LNCaP clone FGC (cell line): ENCODE measurements at places on chromosomes 16 and 17.

DNA sequence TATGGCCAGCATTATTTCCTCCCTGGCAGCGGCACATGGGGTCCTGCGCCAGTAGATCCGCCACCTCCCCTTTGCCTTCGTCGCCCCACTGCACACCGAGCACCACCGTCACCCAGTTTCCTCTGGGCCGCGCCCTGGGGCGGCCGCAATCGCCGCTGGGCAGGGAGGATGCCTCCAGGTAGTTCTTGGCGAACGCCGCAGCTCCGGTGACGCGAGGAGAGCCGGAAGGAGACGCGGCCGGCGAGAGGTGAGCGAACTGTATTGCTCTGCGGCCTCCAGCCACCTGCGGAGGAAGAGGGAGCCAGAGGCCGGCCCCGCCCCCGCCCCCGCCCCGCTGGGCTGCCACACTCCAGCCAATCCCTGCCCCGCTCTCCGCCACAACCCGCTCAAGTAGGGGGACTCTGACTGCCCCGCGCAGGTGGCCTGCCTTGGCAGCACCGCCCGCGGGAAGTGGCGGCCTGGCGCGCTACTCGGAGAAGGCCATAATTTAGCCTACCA is 11.8 kb upstream of the SLFN13 start:
- DNase-seq = no peak

- DNase-seq = no peak
These were observed 10.7 kb upstream of the CBX4 start for GRCh38 chr17:79849953-79850352.

DNA sequence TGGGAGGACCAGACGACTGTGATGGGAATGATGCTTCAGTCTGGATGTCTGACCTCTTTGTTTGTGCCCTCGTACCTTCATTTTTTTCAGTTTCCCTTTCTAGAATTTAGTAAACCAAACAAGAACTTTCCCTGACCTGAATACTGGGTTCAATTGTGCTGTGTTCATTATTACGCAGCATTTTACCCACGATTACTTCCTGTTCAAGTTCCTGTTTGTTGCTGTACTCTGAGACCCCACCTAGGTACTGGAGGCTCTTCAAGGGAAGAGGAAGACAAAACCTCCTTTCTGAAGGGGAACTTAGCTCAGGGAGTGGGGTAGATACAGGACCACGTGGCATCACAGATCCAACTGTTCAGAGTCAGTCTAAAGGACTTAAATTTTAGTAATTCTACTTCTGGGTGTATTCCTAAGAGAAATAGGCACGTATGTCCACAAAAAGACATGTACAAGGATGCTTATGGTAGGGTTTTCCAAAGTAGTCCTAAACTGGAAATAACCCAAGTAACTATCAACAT is 9.2 kb upstream of the PRKCB start:
- DNase-seq = no peak

DNA sequence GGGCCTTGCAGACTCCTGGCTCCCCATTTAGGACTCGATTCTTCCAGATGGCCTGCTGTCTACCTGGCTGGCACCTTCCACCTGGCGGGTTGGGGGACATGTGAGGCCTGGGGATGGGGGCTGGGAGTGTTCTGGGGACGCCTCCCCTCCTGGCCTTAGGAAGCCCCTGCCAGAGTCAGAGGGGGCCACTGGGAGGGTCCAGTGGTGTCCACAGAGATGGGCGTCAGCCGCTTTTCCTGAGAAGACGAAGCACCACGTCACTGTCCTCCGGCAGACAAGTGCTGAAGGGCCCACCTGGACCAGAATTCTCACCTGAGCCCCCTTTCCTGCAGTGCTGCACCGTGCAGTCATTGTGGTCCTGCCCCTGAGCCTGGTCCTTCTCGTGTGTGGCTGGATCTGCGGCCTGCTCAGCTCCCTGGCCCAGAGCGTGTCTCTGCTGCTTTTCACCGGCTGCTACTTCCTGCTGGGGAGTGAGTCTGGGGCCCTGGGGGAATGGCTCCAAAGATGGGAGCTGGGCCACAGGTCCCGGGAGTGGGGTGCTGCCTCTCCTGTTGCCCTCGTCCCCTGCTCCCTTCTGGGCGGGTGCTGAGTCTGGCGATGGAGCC is 2.9 kb downstream of the TMEM235 start:
- DNase-seq = no peak

DNA sequence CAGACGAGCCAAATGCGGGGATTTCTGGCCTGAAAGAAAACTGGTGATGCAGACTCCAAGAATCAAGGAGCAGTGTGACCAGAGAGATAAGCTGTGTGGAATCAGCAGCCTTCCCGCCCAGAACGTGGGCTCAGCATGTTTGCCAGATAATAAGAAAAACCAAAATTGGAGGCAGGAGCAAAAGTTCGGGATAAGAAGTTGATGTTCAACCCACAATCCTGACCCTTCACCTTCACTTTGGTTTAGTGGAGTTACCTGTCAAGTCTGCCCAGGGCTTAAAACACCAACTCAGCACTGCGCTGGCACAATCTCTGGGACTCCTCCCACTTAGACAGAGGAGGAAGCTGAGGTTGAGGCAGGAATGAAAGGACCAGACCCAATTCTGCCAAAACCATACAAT is 3.1 kb downstream of the SLC43A2 start:
- DNase-seq = no peak

GRCh38 chr17:31558748-31559583 is 167.5 kb downstream of the RAB11FIP4 start:
- DNase-seq = no peak

DNA sequence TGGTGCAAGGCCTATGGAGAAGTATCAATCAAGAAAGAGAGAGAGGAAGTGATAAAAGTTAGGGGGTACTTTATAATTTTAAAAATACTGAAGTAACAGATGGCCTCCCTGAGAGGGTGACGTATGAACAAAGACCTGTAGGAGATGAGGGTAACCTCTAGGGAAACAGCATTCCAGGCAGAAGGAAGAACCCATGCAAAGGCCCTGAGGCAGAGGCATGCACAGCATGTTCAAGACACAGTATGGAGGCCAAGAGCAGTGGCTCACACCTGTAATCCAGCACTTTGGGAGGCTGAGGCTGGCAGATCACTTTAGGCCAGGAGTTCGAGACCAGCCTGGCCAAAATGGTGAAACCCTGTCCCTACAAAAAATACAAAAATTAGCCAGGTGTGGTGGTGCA is 192.6 kb upstream of the AXIN2 start:
- no peak for DNase-seq

DNA sequence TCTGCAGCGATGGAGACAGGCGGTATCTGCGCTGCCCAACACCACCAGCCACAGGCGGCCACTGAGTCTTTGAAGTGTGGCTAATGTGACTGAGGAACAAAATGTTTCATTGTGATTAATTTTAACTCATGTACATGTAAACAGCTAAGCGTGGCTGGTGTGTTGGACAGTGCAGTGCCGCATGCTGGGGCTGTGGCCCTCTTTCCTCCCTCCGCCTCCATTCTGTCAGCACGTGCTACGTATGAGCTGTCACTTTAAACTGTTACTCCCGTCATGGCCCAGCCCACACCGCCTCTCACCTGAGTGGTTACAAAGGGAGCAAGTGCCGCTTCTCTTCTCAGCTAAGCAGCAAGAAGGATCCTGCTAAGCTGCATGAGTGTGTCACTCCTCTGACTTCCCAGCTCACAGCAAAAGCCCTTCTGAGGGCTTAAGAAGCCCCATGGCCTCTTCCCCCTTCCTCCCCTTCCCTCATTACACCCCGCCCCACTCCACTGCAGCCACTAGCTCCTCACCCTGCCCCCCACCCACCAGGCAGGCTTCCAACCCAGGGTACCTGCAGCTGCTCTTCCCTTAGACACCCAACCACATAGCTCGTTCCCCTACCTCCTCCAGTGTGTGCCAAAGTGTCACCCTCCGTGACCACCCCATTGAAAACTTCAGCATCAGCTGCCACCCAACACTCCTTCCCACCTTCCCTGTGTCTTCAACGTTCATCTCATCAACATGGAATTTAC is 15.0 kb downstream of the HASPIN start:
- DNase-seq = no peak

- no peak for DNase-seq
These were observed 41.8 kb upstream of the SEC14L1 start for GRCh38 chr17:77098884-77099545.

- peak; percentile 57 for DNase-seq
These were observed 25.1 kb downstream of the AKAP1 start for GRCh38 chr17:57110152-57110542.

- peak; percentile 43 for DNase-seq
These were observed at the start of gene GPRC5C for GRCh38 chr17:74431568-74432423. TSS of gene GPRC5C (plus strand) at chr17:74432088. CDS start at chr17:74439777, 7,689 bp downstream.

DNA sequence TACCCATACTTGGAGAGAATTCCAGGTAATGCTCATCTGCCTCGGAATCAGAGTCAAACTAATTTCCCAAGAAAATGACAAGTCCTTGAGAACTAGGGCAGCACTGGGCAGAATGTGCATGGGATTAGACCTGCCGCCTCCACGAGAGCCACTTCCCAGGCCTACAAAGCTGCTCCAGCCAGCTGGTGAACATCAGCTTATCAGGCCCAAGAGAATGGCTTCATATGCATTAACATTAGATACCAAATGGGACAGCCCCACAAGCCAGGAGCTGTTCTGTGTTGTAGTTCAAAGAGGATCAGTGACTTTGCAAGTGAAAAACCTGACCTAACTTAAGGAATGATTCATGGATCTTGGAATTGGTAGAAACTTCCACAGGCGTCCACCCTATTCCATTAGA is 203.3 kb downstream of the CYLD start:
- no peak for DNase-seq
